Colonic mucosa (tissue), 4 donors: ENCODE measurements at places on chromosomes 11 and 22. TPM values are rescaled to one million over a fixed set of nuclear protein-coding genes. Genes with fewer than 3 reads are reported as not detected.

DNA sequence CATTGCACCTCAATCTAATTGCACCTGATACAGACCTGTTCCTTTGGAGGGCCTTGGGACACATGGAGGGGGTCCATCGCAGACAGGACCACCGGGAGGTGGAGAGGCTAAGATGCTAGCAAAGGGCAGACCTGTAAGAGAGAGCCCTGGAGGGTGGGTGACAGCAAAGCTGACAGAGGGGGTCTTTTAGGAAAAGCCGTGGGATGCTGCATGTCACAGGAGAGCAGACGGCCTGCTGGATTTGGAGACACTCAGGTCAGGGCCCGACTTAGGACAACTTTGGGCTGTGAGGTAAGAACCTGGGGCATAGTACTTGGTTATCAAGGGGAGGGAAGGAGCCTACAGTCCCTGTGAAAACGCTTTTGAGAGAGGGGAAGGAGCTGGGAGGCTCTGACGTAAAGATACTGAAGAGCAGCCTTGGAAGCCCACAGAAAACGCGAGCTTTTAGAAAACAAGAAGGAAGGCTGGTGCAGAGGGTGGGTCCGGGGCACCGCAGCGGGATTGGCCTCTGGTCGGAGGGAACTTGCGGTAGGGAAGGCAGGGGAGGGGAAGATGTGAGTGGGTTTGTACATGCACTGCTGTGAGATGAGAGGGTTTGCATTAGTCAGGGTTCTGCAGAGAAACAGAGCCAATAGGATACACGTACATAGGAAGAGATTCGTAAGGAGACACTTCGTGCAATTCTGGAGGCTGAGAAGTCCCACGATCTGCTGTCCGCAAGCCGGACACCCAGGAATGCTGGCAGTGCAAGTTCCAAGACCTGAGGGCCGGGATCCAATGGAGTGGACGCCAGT is 868.5 kb downstream of the TBC1D22A start:
- H3K4me1 ChIP-seq, result no peaks in the 10 kb centered on the region
- no peaks in the 10 kb centered on the region for H3K36me3 ChIP-seq
- no peaks in the 10 kb centered on the region for H3K27me3 ChIP-seq
- no peak overlapping the region for H3K4me3 ChIP-seq

IGLL5 gene
- total RNA-seq, result 18.8 TPM

GRCh38 chr11:70522593-70523311 is 124.4 kb downstream of the CTTN start:
- no peak overlapping the region for H3K4me3 ChIP-seq
- H3K27ac ChIP-seq, result no peak overlapping the region
- no peaks in the 10 kb centered on the region for H3K27me3 ChIP-seq
- no peaks in the 10 kb centered on the region for H3K4me1 ChIP-seq
- DNase-seq, result no peak

CNIH2 gene
- 0.58 TPM for total RNA-seq

DNA sequence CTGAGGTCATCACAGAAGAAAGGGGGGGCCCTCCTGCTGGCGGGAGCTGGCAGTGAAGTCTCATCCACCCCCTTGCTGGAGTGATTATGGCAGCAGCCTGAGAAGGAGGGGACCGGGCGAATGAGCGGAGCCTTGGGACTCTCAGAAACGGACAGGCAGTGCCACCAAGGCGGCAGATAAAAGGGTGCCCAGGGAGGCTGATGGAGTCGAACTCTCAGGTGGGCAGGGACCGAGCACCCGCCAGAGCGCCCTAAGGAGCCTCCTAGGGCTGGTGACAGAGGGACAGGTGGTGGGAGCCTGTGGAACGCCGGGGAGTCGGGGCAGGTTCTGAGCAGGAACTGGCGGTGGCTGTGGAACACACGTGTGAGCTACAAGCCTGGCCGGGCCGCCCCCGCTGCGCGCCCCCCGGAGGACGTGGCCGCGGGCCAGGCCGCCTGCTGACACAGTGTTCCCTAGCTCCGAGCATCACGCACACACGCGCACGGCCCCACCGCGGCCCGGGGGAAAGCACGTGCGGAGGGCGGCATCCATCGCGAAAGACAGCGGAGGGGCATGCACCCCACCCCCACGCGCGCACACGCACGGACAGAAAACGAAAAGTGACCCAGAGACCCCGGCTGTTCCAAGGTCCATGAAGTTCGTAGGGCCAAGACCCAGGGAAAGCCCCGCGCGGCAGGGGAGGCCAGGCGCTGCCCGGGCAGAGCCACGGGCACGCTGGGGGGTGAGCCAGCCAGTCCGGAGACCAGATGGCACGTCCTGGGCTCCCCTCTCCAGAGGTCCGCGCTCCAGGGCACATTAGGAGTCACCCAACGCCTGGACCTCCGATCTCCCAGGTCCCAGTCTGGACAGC is 1.0 kb downstream of the VWCE start:
- no peaks in the 10 kb centered on the region for H3K36me3 ChIP-seq
- no peak for DNase-seq
- H3K4me3 ChIP-seq, result peak overlapping the region; percentile 58
- no peak overlapping the region for H3K27ac ChIP-seq
- H3K27me3 ChIP-seq, result peaks cover 20% of the 10 kb centered on the region

GRCh38 chr22:36234213-36234612 is 5.1 kb downstream of the APOL2 start:
- DNase-seq, result no peak
- no peak overlapping the region for H3K4me3 ChIP-seq
- no peak overlapping the region for H3K27ac ChIP-seq
- peaks cover 18% of the 10 kb centered on the region for H3K4me1 ChIP-seq
- no peaks in the 10 kb centered on the region for H3K27me3 ChIP-seq
- H3K36me3 ChIP-seq, result no peaks in the 10 kb centered on the region

GRCh38 chr11:118545533-118545932 is 14.5 kb downstream of the TMEM25 start:
- H3K27me3 ChIP-seq, result no peaks in the 10 kb centered on the region
- no peaks in the 10 kb centered on the region for H3K4me1 ChIP-seq
- DNase-seq, result no peak
- no peak overlapping the region for H3K4me3 ChIP-seq
- no peak overlapping the region for H3K27ac ChIP-seq

DNA sequence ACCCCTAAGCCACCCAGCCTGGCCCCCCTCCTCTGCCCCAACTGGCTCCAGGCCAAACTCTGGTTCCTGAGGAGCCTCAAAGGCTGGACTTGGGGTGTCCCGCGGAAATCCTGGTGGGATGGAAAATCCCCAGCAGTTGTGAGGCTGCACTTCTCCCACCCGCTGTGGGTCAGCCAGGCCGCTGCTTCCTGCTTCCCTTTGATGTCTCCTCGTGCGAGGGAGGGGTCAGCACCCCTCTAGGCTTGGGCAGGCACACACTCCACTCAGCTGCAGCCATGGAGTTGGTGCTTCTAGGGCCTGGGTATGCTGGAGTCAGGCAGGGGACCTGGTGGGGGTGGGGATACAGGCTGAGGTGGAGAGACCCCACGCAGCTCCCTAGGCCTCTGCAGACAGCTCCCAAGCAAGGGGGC is 12.0 kb downstream of the KCNQ1OT1 start:
- no peaks in the 10 kb centered on the region for H3K27me3 ChIP-seq
- no peak overlapping the region for H3K4me3 ChIP-seq
- H3K36me3 ChIP-seq, result no peaks in the 10 kb centered on the region
- no peak for DNase-seq

DNA sequence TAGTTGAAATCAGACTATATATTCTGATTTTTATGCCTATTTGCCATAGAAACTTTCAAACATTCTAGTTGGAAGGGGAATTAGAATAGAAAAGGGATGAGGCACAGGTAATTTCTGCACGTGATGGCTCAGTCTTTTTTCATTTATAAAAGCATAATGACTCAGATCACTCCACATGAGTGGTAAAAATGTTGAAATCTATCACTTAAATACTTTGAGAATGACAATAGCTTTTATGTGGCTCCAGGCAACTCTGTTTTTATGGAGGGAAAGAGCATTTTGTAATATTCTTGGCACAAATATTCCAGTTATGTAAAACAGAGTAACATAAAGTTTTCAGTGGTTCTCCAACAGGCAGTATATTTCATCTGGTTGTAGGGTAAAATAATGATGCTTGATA is 5.9 kb upstream of the MMP3 start:
- no peaks in the 10 kb centered on the region for H3K36me3 ChIP-seq
- H3K27ac ChIP-seq, result no peak overlapping the region
- H3K4me1 ChIP-seq, result no peaks in the 10 kb centered on the region
- DNase-seq, result no peak

GRCh38 chr22:37775785-37776638 is 31.7 kb upstream of the GCAT start:
- no peak for DNase-seq
- H3K4me3 ChIP-seq, result no peak overlapping the region
- peaks cover 10% of the 10 kb centered on the region for H3K36me3 ChIP-seq
- H3K27ac ChIP-seq, result no peak overlapping the region
- no peaks in the 10 kb centered on the region for H3K27me3 ChIP-seq
- H3K4me1 ChIP-seq, result no peaks in the 10 kb centered on the region

SYT9 gene
- 0.07 TPM for total RNA-seq

UVRAG gene
- total RNA-seq, result 13.7 TPM

GTF2H1 gene
- total RNA-seq, result 26.2 TPM

GRCh38 chr11:92249156-92249753 is 24.6 kb downstream of the FAT3 start:
- no peak for DNase-seq
- no peak overlapping the region for H3K4me3 ChIP-seq

OR52N4 gene
- total RNA-seq, result not detected

SLC35E4 gene
- total RNA-seq, result 7.0 TPM

DNA sequence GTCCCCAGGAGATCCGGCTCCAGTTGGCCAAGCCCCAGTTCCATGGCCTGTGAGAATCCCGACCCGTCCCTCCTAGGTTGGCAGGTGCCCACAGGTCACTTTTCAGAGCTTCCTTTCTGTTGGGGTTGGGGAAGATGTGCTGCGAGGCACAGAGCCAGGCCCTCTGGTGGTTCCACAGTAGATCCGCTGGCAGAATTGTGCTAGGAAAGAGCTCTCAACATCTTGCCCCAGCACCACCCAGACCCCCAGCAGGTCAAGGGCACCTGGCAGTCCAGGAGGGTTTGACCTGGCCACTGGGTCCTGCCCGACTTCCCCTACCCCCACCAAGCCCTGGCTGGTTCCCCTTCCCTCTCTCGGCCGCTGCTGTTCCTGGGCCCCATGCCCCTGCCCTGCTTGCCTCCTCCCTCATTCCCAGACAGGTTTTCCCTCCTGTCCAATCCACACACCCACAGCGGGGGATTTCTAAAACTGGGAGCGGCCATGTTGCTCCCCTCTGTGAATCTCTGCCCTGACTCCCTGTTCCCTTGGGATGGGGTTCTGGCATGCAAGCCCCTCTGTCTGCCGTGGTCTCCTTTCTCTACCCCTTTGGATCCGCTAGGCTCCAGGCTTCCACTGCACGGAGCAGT is 26.2 kb upstream of the GCAT start:
- H3K36me3 ChIP-seq, result no peaks in the 10 kb centered on the region
- peaks cover 4% of the 10 kb centered on the region for H3K4me1 ChIP-seq
- DNase-seq, result no peak
- H3K4me3 ChIP-seq, result no peak overlapping the region
- H3K27ac ChIP-seq, result no peak overlapping the region
- H3K27me3 ChIP-seq, result no peaks in the 10 kb centered on the region

MS4A1 gene
- total RNA-seq, result 0.96 TPM

CRY2 gene
- total RNA-seq, result 18.5 TPM

SLC22A25 gene
- total RNA-seq, result not detected

DNA sequence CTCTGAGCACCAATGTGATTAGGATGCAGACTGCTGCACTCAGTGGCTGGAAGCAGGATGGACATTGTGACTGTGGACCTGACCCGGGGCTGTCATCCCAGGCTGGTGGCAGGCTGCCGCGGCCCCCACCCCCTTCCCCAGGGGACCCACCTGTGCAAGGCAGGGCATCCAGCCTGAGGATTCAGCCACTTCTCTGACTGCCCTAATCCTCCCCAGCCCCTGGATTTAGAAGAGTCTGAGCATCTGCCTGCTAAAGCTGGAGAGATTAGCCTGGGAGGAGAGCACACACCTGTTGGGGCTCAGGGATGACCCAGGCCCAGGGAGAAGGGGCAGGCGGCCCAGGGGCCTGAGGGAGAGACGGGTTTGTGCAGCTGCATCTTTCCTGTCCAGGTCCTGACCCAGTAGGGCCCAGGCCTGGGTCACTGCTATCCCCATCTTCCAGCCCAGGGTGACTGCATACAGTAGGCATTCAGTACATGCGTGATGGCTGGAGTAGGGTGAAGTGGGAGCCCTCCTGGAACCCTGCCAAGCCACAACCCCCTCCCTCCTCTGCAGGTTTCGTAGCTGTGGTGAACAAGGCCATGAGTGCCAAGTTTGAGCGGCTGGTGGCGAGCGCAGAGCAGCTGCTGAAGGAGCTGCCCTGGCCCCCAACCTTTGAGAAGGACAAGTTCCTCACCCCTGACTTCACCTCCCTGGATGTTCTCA is 12.1 kb downstream of the DPP3 start:
- no peaks in the 10 kb centered on the region for H3K4me1 ChIP-seq
- H3K27me3 ChIP-seq, result no peaks in the 10 kb centered on the region
- H3K36me3 ChIP-seq, result no peaks in the 10 kb centered on the region
- no peak overlapping the region for H3K27ac ChIP-seq

GRCh38 chr11:7220636-7221035 is 31.1 kb upstream of the SYT9 start:
- H3K27ac ChIP-seq, result no peak overlapping the region
- H3K27me3 ChIP-seq, result no peaks in the 10 kb centered on the region
- no peaks in the 10 kb centered on the region for H3K36me3 ChIP-seq
- no peak for DNase-seq

DNA sequence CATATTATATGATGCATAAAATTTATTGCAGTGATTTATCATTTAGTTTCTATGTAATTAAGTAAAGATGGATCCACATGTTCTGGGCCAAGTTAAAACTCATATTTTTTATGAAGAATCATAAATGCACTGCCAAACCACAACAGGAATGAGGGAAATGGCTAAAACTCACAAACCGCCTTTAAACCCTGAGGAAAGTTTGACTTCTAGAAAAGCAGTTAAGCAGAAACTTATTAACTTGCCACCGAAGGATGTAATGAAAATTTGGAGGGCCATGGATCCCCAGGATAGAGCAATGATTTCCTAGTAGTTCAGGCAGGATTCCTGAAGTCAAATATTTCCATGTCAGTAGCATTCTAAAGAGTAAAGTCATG is 218.3 kb upstream of the CTSC start:
- H3K4me1 ChIP-seq, result no peaks in the 10 kb centered on the region
- DNase-seq, result no peak
- no peaks in the 10 kb centered on the region for H3K27me3 ChIP-seq
- no peaks in the 10 kb centered on the region for H3K36me3 ChIP-seq
- no peak overlapping the region for H3K4me3 ChIP-seq

GRCh38 chr22:27848005-27848404 is 46.4 kb upstream of the MN1 start:
- no peaks in the 10 kb centered on the region for H3K27me3 ChIP-seq
- DNase-seq, result no peak
- no peak overlapping the region for H3K4me3 ChIP-seq

GRCh38 chr22:41405588-41405987 is 23.8 kb downstream of the TEF start:
- DNase-seq, result no peak
- no peaks in the 10 kb centered on the region for H3K27me3 ChIP-seq
- no peaks in the 10 kb centered on the region for H3K36me3 ChIP-seq
- H3K4me1 ChIP-seq, result peaks cover 4% of the 10 kb centered on the region
- no peak overlapping the region for H3K4me3 ChIP-seq

DNA sequence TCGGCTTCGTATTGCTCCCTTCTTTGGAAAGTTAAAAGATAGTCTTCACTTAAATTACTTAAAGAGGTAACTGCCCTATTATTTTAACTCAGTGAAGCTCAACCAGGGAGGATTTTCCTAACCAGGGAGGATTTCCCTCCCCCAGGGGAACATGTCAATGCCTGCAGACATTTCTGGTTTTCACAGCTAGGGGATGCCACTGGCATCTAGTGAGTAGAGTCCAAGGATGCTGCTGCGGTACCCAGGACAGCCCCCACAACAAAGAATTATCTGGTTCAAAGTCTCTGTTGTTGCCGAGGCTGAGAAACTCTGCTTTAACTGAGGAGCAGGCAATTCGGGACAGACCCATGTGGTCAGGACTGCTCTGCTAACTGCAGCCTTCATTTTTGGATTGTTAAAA is 82.2 kb downstream of the DEPDC5 start:
- no peaks in the 10 kb centered on the region for H3K4me1 ChIP-seq
- no peaks in the 10 kb centered on the region for H3K27me3 ChIP-seq
- DNase-seq, result no peak
- no peaks in the 10 kb centered on the region for H3K36me3 ChIP-seq
